ENCODE measurements at places on chromosomes 7 and 10.

DNA sequence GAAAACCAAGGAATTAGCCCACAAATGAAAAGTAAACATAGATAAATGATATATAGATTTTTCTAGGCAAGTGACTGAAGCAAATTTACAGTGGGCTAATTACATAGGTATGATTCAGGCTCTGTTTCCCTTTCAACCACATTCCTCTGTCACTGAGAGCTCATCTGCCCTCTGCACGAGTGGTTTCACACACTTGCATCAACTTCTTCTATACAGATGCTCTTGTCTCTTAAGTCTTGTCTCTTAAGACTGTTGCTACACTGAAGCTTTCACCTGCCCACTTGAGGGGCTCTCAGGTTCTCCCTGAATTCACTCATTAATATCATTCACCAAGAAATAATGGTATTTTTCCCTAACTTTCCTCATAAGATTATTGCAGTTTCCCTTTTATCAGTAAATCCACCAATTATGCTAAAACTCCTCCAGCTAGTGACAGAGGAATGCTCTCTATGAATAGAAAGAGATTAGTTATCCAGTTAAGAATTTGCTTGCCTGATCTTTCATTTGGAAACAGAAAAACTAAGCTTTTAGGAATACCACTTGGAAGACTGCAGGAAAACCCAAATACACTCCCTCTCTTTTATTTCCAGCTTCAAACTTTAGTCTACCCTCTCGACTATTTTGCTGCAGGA lies 95.7 kb downstream of the ELAPOR2 start:
- DNase-seq: no peak

GRCh38 chr10:30170814-30171213 lies 111.4 kb upstream of the JCAD start:
- DNase-seq: no peak

DNA sequence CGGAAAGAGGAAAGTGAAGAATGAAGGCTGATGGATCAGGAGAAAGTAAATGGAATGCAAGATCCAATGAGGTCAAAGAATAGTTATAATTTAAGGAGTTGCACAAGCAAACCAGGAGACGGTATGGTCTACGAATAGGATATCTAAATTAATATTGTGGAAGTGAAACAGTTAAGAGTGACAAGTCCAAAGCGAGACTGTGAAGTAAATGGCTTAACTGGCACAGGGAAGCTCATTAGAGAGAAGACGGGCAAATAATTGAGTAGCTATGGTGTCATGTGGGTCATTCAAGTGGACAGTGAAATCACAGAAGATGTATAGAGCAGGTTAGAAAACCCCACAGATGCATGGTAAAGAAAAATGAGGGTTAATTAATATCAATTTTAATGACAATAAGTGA lies 3.2 kb downstream of the CYP51A1 start:
- no peak for DNase-seq

DNA sequence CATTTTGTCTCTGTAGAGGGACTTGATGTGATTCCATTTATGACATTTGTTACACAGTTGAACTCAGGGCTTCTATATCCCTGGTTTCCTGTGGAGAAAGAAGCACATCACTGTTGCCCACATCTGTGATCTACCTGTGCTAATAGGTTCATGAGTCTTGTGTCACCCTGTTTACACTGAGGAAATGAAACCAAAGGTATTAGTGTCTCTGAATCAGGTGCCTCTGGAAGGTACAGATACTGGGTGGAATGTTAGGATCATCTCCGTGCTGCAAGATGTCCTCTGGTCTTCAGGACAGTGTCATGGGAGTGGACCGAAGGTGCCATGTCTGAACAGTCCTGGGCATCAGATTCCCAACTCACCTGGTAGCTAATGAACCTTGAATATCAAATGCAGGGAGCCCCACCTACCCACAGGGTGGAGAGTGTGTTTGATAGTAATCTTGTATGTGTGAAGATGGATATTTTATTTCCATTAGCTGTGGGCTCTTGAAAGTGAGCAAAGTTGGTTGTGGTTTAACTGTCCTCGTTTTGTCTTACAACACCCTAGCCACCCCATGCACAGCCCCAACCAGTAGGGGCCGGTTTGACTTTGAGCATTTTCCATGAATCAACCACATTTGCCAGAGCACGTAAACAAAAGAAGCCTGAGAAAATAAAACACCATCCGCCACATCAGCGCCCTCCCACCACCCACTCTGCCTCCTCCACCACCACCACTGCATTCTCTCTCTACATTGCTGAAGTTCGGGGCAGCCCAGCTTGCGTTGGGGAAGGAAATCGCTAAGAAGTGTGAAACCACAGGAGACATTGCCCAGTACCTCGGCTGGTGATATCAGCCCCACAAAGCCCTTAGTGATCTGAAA lies 40.7 kb downstream of the TARP start:
- peak; percentile 40 for DNase-seq

DNA sequence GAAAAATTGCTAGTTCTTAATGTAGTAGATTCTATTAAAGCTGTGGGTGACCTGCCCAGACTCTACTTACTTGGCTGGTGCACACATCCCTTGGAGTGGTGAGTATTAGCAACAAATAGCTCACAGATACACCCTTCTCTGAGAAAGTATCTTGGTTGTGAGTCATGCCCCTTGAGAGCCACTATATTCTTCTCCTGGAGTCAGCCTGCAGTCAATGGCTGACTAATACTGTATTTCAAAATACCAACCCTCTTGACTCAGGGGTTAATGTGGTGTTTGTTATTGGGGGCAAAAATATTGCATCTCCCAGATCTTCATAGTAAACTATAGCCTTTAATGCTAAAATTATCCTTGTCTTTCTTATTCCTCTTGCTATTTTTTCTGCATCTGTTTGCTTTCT lies 354.9 kb downstream of the BMPER start:
- DNase-seq: no peak

GRCh38 chr7:8184221-8184620 lies 77.7 kb downstream of the ICA1 start:
- no peak for DNase-seq

DNA sequence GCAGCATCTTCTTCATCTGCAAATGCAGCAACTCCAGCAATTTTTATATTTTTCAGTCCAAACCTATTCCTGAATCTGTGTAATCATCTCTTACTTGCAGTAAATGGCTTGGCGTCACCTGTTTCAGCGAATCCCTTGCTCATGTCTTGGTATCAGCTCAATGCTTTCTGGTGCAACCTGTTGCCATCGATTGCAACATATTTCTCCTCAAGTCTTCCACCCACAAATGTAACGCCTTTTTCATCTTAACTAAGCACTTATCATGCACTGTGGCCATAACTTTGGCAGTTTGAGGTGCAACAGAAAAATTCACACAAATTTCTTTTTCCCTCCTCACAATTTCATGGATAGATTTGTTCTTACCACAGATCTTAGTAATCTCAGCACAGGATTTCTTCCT lies 168.3 kb downstream of the HERPUD2 start:
- DNase-seq: no peak

GRCh38 chr10:128776673-128777252 lies 650.5 kb upstream of the MKI67 start:
- DNase-seq: no peak

DNA sequence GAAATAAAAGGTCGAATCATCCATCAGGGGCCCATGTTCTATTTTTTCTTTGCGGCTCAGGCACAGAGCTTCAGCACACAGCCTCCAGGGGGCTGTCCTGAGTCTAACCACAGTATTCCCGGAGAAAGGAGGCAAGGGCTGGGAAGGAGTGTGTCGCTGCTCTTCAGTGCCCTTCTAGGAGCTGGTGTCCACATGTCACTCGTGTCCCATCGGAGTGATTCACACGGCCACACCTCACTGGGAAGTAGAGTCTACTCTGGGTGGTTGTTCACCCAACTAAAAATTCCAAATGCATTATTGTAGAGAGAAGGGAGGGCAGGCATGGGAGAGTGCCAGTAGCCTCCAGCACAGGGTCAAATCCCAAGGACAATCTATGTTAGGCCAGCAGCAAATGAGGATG lies 114.8 kb upstream of the LANCL2 start:
- no peak for DNase-seq

- no peak for DNase-seq
These were observed 5.6 kb upstream of the PPP1R35 start for GRCh38 chr7:100441641-100442535.

- DNase-seq: no peak
These were observed 49.1 kb downstream of the SYPL1 start for GRCh38 chr7:106063024-106063423.

GRCh38 chr10:35200487-35200886 lies 73.8 kb downstream of the CREM start:
- no peak for DNase-seq

GRCh38 chr7:116538138-116538537 lies 13.3 kb downstream of the CAV1 start:
- no peak for DNase-seq

GRCh38 chr10:119299531-119299930 lies 92.2 kb downstream of the GRK5 start:
- DNase-seq: no peak

DNA sequence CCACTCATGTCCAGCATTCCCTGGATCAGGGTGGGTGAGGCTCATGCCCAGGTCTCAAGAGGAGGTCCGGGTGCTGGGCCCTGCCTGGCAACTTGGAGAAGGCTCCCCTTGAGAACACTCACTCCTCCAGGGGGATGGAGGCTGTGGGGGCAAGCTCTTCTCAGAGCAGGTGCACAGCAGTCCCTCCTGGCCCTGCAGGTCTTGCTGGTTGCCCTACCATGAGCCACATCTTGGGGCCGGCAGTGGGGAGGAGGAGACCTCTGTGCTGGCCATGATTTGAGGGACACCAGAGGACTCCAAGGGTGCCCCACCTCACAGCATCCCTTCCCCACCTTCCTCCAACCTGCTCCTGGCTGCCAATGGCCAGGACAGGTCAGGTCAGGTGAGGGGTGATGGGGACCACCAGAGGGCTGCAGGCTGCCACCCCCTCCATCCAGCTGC lies 87.4 kb upstream of the RET start:
- no peak for DNase-seq

DNA sequence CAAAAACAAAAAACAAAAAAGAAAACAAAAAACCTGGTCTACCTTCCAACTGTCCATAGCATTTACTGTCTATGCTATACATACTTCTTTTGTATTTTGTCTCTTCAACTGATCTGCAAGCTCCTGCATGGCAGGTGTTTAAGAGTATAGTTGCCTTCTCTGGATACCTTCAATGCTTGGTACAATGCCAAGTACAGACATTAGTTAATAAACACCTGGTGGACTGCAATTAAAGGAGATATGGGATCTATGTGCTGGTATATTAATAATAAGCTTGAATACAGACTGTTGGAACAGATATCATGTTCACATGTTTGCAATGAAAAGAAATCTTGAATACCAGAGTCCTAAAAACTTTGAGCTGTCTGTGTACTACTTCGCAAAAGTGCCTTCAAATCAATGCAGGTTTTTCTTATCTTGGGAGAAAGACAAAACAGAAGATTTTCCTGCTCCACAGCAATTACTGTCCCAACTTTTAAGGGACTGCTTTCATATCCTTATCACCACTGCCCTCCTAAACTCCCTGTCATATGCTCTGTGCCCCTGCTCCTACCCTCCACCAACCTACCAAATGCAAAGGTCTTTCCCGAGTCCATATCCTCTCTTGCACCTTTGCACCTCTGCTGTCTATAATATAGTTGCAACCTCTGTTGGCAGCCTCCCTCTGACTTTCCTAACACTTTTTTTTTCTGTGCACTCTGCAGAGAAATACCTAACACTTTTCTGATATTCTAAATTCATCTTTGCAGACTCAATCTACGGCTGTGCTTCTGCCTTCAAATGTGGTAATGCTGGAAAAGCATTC lies 85.1 kb downstream of the DNMBP start:
- DNase-seq: no peak

DNA sequence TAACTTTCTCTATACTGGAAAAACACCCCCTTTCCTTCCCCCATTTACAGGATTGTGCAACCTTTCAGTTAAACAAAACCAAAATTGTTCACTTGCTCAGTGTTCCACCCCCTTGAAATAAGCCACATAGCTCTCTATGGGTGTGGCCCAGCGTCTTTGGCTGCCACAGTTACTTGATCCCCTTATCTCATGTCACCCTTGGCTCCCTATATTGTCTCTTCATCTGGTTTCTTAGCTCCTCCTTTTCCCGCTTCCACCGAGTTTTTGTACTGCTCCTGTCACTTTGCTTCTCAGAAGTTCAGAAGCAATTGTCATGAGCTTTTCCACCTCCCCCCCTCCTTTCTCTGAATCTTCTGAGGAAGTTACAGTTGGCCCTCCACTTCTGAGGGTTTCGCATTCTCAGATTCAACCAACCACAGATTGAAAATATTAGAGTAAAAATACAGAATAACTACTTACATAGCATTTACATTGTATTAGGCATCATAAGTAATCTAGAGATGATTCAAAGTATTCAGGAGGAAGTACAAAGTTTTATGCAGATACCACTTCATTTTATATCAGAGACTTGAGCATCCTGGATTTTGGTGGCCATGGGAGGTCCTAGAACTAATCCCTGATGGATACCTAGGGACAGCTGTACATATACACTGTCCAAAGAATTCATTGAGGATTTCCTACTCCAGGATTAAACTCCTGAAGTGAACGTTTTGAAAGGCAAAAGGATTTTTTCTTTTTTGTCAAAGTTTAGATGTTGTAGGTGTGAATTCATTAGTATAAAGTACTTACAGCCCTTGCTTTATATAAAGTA lies 60.4 kb downstream of the ADD3 start:
- DNase-seq: no peak

DNA sequence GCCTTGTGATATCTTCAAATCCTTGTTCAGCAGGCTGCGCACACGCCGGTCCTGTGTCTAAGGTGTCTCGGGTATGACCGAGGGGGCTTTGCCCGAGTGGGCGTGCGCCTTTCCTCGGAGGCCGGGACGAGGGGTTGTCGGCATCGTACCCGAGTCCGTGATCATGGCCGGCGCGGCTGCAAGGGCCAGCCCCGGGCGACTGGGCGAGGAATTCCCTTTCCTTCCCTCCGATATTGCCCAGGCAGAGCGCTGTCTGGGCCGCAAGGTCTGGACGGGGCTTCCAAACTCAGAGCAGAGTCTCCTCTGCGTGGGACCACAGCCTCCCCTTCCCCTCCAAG lies 59.7 kb downstream of the ZNF467 start:
- DNase-seq: no peak

GRCh38 chr10:73898730-73899410 lies 12.1 kb upstream of the PLAU start:
- no peak for DNase-seq

- DNase-seq: no peak
These were observed 52.5 kb downstream of the WNT2 start for GRCh38 chr7:117270371-117270770.

DNA sequence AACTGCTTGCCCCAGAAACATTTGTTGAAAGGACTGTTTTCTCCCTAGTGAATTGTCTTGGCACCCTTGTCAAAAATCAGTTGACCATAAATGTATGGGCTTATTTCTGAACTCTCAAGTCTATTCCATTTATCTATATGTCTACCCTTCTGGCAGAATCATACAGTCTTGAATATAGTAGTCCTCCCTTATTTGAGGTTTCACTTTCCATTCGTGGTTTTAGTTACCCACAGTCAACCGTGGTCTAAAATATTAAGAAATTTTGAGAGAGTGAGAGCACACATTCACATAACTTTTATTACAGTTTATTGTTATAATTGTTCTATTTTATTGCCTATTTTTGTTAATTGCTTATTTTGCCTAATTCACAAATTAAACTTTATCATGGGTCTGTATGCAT lies 17.4 kb upstream of the CEP41 start:
- DNase-seq: no peak

All from activated CD4-positive, alpha-beta T cell treated with anti-CD3 and anti-CD28 coated beads for 24 hours (primary cell).